H9 (cell line): ENCODE measurements at places on chromosomes 2 and 18. TPM values are rescaled to one million over a fixed set of nuclear protein-coding genes. Genes with fewer than 3 reads are reported as not detected.

DNA sequence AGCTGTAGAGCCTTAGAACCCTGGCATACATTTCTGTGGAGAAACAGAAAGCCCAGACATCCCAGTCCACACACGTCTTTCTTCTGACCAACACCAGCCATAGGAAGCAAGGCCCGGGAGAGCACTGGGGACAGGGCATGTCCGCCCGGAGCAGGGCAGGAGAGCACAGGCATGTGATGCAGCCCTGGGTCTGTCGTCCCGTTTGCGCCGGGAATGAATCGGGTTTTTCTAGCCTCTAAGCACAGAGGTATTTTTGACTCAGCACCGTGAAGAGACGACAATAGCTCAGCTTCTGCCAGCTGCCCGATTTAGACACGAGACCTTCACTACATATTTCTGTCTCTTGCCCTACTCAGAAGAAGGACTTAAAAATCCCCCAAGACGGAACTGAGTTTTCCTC is 7.3 kb upstream of the AMMECR1L start:
- H3K4me1 ChIP-seq: no peaks in the 10 kb centered on the region
- H3K4me3 ChIP-seq: no peak overlapping the region
- H3K36me3 ChIP-seq: peaks cover 2% of the 10 kb centered on the region; the same call in 1 of the 2 replicates

- H3K4me1 ChIP-seq: peaks cover 6% of the 10 kb centered on the region
- H3K36me3 ChIP-seq: no peaks in the 10 kb centered on the region
- no peak overlapping the region for H3K4me3 ChIP-seq
- no peak overlapping the region for H3K27ac ChIP-seq
- no peak for DNase-seq
- no peaks in the 10 kb centered on the region for H3K27me3 ChIP-seq
Observed at GRCh38 chr2:46010223-46010924, 286.8 kb upstream of the EPAS1 start.

The C2orf66 gene
- total RNA-seq: not detected in 2 replicates

DNA sequence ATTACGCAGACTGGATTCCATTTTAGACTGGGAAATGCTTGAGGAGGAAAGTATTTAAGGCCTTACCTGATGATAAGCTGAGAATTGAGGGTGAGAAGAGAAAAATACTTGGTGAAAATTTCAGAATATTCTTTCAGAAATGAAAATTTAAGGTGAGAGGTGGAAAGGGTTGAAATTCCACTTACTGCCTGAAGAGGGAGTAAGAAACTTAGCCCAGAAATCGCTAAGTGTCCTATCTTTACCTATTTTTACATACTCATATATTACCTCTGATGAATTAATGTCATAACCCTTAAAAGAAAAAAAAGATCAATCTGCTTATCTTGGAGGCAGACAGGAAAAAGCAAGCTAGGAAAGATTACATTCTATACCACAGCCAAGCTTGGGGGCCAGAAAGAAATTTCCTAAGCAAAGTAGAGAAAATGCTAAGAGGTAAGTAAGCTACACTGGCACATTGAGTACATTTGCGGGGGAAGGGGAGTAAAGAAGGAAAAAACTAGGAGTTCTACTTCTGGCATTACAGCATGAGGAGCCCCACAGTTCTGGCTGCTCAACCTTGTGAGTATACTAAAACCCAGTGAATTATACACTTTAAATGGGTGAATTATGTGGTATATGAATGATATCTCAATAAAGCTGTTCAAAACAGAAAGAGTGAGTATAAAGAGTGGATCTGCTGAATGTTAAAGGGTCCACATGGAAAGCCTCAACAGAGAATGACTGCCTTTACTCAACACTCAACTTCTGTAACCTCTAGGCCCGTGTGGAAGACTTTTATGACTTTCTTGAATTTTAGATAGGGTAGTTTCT is 33.8 kb downstream of the SMC6 start:
- no peaks in the 10 kb centered on the region for H3K27me3 ChIP-seq
- no peak overlapping the region for H3K27ac ChIP-seq
- no peak overlapping the region for H3K4me3 ChIP-seq
- no peak for DNase-seq
- H3K4me1 ChIP-seq: no peaks in the 10 kb centered on the region

DNA sequence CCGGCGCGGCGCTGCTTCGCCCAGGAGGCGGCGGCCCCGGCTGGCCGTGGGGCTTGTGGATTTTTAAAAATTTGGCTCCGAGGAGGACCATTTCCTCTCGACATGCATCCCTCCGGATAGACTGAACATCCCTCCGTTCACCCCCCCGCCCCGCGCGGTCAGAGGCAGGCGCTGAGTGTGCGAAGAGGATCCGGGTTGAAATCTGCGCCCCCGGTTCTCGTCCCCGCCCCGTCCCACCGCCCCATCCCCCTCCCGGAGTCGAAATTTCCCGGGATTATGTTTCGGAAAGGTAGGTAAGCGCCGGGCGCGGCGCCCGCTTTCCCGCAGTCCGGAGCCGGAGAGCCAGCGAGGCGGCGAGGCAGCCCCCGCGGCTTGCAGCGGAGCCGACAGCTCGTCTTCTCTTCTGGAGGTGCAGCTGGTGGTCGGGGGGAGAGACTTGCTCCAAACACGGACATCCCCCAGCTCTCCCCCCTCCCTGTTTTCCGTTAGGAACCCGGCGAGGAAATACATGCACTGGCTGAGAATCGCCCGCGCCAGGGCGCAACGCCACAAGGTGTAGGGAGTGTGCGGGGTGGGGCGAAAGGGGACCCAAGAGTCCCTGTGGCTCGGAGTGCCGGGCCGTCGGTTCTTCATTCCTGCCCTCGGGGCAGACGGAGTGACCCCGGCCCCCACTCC is at the start of gene PRKCE:
Gene PRKCE, plus strand, starts transcription at position 261 of the 675 bp plus-strand sequence.
- peak; percentile 39 for DNase-seq
- H3K4me1 ChIP-seq: no peaks in the 10 kb centered on the region
- H3K4me3 ChIP-seq: peak within 1 kb of the TSS; percentile 92
- no peak within 1 kb of the TSS for H3K27ac ChIP-seq
- peaks cover 45% of the 10 kb centered on the region for H3K27me3 ChIP-seq

DNA sequence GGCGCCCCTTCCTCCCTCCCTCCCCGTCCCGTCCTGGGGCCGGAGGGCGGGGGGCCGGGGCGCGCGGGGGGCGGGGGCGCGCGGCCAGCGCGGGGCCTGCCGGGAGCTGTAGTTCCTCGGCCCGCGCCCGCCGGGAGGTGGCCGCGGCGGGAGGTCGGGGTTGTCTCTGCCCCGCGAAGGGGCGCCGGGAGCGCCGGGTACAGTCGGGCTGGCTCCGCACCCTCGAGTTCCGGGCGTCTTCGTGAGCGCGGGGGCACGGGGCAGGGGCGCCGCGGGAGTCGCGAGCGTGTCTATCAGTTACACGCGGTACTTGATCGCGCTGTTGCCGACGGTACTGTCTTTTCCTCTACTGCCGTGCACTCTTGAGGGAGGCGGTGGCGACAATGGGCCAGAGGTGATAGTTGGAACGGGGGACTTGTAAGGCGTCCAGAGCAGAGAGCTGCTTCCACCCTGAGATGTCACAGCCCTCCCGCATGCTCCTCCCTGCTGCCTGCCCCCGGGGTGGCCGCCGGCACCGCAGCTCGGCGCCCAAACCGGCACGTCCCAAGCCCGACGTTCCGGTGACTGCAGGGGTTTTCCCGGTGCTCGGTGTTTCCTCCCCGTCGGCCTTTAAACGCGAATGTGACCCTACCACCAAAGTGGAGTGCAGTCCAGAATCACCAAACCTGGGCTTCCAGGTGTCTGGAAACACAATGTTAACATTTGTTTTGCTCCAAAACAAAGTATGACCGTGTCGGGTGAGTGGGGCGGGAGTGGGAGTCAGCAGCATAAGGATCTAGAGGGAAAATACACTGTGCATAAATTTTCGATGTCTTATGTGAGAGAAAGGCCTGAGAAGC is at the start of gene PRKD3:
Gene PRKD3, minus strand, starts transcription at position 48 of the 839 bp plus-strand sequence. CDS start 8,309 bp downstream, outside the sequence.
- peak within 1 kb of the TSS; percentile 99 for H3K4me3 ChIP-seq
- peaks cover 7% of the 10 kb centered on the region; the same call in 2 of the 3 replicates for H3K36me3 ChIP-seq
- no peak within 1 kb of the TSS for H3K27ac ChIP-seq
- peak; percentile 80 for DNase-seq

The COX7A2L gene
- total RNA-seq: 102 and 103 TPM in 2 replicates

The POTEI gene
- total RNA-seq: 0.99 and 1.2 TPM in 2 replicates

DNA sequence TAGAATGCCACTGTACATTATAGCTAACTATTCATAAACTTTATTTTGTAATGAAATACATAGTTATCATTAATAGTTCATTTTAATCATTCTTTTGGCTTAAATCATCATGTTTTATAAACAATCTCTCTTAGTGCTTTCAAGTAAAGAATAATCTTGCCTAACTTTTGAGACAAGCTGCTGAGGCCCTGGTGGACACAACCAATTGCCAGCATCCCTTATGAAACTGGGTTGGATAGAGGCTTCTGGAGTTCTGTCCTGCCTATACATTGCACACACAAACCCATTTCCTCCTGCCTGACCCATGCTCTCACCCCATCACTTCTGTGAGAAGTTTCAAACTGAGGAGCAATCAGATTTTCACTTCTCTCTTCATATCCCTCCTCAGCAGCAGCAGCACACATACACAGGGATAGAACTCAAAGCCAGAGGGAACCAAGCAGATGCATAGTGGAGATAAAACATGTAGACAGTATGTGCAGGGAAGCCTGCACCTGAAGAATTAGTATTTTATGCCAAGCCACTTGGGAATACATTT is 450.0 kb upstream of the SLC14A2 start:
- H3K27ac ChIP-seq: no peak overlapping the region
- H3K4me3 ChIP-seq: no peak overlapping the region
- H3K4me1 ChIP-seq: no peaks in the 10 kb centered on the region
- H3K27me3 ChIP-seq: no peaks in the 10 kb centered on the region

DNA sequence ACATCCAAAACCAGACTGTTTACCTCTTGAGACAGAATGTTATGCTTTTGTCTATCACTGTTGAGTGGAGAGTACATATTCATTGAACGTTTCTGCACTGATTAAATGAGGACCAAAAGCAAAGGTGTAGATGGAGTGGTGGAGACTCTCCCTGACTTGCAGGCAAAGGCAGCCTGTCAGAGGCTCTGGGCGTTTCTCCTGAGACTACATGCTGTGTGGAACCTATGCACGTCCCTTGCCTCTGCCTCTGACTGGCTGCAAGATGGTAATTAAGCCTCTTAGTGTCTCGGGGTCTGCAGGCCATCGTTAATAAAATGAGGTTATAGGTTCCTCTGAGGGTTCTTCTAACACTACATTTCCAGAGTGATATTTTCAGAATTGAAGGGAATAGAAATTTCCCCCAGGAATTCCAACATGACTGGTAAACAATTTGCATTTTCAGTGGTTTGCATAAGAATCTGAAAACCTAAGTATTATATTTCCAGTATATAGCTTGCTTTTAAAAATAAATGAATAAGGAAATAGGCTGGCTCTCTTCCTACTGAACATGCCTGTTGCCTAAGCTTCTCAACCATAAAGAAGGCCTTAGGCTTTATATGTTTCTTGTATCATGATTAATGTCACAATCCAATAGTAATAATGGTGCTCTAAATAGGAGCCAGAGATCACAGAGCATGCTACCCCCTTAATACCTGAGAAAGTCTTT is 107.4 kb downstream of the FTCDNL1 start:
- H3K4me1 ChIP-seq: peaks cover 4% of the 10 kb centered on the region; the same call in 1 of the 2 replicates
- H3K36me3 ChIP-seq: no peaks in the 10 kb centered on the region
- H3K4me3 ChIP-seq: no peak overlapping the region
- H3K27me3 ChIP-seq: no peaks in the 10 kb centered on the region
- no peak overlapping the region for H3K27ac ChIP-seq

- DNase-seq: no peak
- H3K4me3 ChIP-seq: no peak overlapping the region
- no peak overlapping the region for H3K27ac ChIP-seq
Observed at GRCh38 chr2:225017713-225018112, 24.6 kb downstream of the DOCK10 start.

The CNGA3 gene
- not detected in 2 replicates for total RNA-seq

DNA sequence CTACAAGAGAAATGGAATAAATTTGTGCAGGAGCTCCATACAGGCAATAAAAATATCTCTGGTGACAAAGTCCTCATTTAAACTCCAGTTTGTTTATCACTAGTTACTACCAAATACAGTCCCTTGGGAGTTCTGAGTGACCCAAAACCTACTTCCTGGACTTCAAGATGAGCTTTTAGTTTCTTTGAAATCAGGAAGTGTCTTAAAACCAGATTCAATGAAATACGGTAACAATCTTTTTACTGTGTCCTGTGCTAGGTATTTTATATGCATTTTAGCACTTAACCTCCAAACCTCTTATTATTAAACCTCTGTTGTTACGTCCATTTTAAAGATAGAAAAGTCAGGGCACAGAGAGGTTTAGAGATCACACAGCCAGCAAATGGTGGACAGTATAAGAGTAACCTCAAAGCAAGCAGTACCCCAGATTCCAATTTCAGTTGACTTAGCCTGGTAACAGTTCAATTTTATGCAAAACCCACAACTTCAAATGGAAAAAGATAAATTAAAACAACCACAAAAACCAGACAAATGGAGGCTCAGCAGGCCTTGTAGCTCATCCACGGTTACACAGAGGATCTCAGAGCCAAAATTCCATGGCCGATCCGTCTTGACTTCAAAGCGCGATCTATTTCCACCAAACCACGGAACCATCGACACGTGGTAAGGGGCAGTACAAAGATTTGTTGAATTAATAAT is 1.3 kb upstream of the KCMF1 start:
- H3K27me3 ChIP-seq: no peaks in the 10 kb centered on the region
- peak overlapping the region; percentile 92 for H3K4me3 ChIP-seq
- no peak for DNase-seq
- no peaks in the 10 kb centered on the region for H3K4me1 ChIP-seq
- peaks cover 44% of the 10 kb centered on the region for H3K36me3 ChIP-seq

GRCh38 chr2:207434306-207434705 is 95.5 kb upstream of the CREB1 start:
- no peak overlapping the region for H3K4me3 ChIP-seq
- no peak overlapping the region for H3K27ac ChIP-seq
- H3K36me3 ChIP-seq: no peaks in the 10 kb centered on the region
- no peak for DNase-seq
- H3K27me3 ChIP-seq: no peaks in the 10 kb centered on the region
- no peaks in the 10 kb centered on the region for H3K4me1 ChIP-seq

DNA sequence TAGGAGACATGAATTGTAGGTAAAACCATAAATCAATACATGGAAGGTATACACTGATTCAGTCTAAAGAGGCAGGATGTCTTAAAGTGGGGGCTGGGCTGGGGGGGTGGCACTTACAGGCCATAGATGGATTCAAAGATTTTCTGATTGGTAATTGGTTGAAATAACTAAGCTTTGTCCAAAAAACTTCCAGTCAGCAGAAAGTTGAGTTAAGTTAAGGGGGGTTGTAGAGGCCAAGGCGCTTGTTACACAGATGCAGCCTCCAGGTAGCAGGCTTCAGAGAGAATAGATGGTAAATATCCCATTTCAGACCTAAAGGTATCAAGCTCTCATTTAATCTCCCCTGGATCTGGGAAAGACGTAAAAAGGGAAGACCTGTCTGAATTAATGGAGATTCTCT is 233.6 kb upstream of the NRXN1 start:
- no peak overlapping the region for H3K27ac ChIP-seq
- no peak for DNase-seq
- peaks cover 6% of the 10 kb centered on the region; the same call in 1 of the 2 replicates for H3K4me1 ChIP-seq

The VAMP5 gene
- total RNA-seq: 0.57 and 0.59 TPM in 2 replicates

- H3K36me3 ChIP-seq: peaks cover 17% of the 10 kb centered on the region
- no peaks in the 10 kb centered on the region for H3K27me3 ChIP-seq
- no peak overlapping the region for H3K4me3 ChIP-seq
- no peak overlapping the region for H3K27ac ChIP-seq
- DNase-seq: no peak
- H3K4me1 ChIP-seq: no peaks in the 10 kb centered on the region
Observed at GRCh38 chr2:203461746-203462145, 73.4 kb downstream of the RAPH1 start.
